ENCODE measurements at places on chromosomes 11 and 22.

- DNase-seq = no peak
These were observed 8.0 kb downstream of the PVALB start for GRCh38 chr22:36808721-36809344.

DNA sequence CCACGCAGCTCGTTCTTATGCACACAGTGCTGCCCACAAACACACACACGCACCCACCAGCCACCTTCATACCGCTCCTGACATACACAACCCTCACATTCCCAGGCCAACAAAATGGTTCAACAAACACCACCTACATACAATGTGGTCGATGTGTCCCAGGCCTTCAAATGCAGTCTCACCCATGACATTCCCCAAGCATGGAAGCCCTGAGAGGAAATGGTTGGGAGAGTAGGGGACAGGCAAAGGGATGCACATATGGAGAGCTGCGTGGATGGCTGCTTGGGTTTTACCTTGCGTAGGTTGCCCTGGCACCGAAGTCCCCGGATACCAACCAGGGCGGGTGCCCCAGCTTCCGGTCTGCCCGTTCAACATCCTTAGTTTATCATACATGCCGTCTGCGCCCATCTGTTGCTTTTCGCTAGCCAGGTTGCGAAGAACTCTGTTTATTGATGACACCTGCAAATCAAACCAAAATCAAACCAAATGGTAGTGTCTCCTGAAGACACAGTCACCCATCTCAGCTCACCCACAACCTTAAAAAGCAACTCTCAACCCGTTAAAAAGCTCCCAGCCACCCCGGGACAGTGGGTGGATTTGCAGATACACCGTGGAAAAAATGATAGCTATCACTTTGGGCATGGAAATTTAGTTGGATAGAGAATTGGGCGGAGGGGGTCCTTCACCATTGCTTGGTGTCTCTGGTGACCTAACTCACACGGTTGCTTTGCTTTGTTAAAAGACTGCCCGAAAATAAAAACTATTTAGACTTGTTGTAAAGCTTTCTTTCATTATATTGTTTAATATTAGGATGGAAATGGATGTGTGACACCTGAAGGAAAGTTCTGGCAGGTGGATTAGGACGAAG lies 10.5 kb downstream of the PAX6 start:
- no peak for DNase-seq

DNA sequence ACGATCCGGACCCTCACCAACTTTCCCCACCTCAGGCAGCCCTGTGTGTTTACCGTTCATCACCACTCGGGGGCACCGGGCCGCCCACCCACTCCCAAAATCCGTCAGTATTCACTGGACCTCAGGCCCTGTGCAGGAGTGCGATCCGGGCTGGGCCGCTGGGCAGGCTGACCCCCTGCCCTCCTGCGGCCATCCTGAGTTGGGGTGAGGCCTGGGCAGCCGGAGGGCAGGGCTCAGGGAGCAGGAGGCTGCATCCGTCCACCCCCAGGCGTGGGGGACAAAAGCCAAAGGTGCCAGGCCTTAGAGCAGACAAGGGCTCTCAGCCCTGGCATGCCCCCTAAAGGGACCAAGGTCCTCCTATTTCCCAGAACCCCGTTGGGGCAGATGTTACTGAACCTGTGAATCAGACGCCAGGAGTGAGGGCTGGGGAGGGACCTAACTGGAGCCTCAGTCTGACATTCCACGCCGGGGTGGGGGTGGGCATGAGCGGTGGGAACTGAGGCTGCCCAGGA lies 16.8 kb upstream of the TMEM191C start:
- no peak for DNase-seq

- DNase-seq = no peak
These were observed 54.7 kb upstream of the PRDM11 start for GRCh38 chr11:45091563-45092403.

DNA sequence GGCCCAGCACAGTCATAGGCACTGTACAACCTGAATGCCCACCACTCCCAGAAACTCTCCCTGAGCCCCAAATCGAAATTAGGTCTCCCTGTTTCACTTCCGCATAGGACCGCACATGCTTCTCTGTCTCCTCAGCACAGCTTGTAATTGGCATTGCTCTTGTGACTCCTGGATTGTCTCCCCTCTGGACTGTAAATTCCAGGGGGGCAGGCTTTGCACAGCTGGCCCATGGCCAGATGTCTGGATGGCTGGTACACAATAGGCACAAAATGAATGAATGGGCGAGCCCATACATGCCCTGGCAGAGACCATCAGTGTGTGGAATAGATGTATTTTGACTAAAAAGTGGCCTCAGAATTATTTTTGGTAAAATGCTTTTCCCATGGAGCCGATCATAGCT lies 63.3 kb upstream of the PHF21B start:
- no peak for DNase-seq

- DNase-seq = no peak
These were observed 30.1 kb downstream of the ATG16L2 start for GRCh38 chr11:72844356-72844755.

GRCh38 chr22:50252082-50253045 lies 1.3 kb upstream of the HDAC10 start:
- DNase-seq = peak; percentile 52

DNA sequence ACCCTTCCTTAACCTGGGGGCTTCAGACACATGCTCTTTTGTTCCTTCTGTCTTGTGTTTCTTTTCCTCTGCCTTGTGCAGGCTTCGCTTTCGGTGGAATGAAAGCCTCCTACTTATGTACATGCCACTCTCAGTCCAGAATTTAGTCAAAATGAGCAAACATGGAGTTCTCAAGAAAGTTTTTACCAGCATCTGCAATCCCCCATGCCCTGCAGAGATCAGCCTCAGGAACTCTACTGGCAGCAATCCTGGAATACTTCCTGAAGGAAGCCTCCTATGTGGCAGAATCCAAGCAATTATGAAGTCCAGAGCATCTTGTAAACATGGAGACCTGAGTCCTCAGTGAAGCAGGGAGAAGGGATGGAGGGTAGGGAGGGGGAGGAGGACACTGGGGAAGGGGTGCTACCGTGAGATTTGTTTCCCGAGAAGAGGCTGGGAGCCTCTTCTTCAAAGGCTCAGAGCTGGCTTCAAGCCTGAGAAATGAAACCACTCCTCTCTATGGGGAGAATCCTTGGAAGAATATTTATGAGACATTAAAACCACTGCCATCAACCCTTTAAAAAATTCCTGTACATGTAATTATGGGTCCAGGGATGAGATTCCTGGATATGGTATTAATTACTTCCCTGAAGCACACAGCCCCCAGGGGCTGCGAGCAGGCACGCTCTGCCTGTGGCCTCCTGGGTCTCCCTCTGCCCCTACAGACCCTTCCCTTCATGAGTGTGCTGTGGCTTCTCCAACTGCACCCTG lies 58.4 kb downstream of the TENM4 start:
- no peak for DNase-seq

GRCh38 chr22:32585737-32586136 lies 111.1 kb downstream of the FBXO7 start:
- DNase-seq = no peak

DNA sequence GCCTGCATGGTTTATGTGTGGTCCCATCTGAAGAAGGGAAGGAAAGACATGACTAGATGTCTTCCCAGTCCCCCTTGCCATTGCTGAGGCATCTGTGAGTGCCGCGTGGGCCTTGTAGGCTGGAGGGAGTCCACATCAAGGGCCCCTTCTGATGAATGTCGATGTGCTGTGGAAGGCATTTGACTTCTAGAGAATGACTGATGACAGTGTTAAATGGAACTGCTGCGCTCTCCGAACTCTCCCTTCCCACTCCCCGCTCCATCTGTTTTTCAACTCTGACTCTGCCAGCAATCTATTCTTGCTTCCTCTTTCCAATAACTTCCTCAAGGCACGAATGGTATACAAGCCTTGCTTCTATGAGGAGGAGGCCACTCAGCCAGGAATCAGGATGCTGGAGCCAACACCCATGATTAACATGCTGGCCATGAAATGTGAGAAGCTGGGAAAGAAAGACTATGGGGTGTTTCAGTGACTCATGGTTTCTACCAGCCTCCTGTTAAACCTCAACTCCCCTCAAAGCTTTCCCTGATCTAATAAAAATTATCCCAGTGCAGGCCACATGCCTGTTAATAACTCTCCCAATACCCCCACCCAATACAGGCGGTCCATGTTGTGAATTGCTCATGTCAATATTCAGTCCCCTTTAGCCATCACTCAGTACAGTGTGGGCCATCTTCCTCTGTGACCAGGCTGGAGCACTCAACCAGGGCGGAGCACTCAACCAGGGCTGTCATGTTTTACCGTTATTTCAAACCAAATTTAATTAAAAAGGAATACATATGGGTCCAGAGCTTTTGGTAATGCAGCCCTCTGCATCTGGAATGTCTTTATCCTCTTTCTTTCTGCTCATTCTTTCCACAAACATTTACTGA lies 46.4 kb upstream of the TBCEL start:
- DNase-seq = no peak

GRCh38 chr22:24067587-24068376 lies 56.7 kb downstream of the CABIN1 start:
- no peak for DNase-seq

GRCh38 chr11:128422576-128423370 lies 164.6 kb downstream of the ETS1 start:
- peak; percentile 94 for DNase-seq

- DNase-seq = no peak
These were observed 65.7 kb upstream of the NAV2 start for GRCh38 chr11:19646921-19647320.

DNA sequence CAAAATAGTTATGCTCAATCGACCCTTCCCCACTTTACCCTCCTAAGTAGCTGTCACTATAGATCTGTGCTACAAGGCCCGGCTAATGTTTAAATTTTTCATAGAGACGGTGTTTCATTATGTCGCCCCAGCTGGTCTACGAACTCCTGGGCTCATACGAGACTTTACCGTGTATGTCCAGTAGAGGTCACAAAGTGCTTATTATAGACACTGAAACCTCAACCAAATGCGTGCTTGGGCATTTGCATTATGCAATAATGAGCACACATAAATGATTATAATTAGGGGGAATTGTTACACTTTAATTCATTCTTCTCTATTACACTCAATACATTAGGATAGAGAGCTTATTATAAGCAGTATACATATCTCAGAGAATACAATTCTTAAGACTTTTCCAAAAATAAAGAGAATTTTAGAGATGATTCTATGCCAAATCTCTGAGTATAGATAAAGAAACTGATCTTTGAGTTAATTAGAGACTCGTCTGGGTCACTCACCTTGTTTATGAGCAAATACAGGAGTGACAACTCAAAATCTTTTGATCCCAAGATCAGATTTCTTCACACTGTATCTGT lies 12.5 kb upstream of the MRPL16 start:
- no peak for DNase-seq

DNA sequence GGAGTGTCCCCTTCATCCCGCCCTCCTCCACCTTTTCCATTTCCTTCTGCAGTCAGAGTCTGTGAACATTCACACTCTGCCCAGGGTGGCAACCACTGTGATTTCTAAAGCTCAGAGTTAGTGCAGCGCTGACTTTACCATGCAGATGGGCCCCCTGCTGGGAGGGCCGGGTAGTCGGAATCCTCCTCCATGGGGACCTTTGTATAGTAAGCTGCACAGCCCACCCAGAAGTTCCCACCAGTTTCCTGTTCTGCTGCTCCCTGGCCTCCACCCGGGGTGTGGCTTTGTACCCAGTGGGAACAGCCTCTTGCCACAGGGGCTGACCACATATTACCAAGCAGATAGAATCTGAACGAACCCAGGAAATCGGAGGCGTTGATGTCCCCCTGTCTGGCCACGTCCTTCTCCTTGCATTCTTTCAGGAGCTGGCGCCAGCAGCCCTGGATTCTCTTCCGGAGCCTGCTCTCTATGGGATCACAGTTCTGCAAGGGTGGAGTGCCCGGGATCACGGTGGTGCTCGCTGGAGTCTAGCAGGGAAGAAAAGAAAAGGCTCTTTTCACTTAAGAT lies 125.3 kb downstream of the MPPED1 start:
- no peak for DNase-seq

DNA sequence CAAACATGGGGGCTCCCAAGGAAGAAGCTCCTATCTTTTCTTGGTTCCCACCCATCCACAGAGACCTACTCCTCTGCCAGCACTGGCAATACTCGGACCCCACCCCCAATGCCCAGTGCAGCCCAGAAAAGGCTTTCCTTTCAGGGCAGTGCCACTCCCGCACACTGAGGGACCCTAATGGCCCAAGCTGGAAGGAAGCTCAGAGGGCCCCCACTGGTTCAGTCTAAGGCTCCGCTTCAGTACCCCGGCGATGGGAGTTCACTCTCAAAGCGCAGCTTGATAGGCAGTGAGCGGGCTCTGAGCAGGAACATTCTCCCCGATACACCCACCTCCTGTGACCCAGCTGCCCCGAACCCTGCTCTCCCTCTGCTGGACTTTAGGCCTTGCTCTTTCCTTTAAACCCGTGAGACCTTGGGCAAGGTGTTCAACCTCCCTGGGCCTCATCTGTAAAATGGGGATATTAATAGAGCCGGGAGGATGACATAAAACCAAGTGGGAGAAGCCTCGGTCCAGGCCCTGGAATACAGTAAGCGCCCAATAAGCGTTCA lies 48.4 kb downstream of the CHRDL2 start:
- no peak for DNase-seq

- no peak for DNase-seq
These were observed 72.5 kb downstream of the MICAL2 start for GRCh38 chr11:12182676-12183541.

All from stimulated activated CD8-positive, alpha-beta memory T cell treated with anti-CD3 and anti-CD28 coated beads, Interleukin-7, amount 100 ng/mL, for 4 hours (primary cell).